Esophagus muscularis mucosa (tissue), 4 donors: ENCODE measurements at places on chromosomes 13 and 19.

- no peak overlapping the region for H3K4me3 ChIP-seq
- H3K36me3 ChIP-seq: no peaks in the 10 kb centered on the region
- H3K27me3 ChIP-seq: no peaks in the 10 kb centered on the region
These were observed 33.6 kb upstream of the HMGB1 start for GRCh38 chr13:30499338-30499737.

- no peak for DNase-seq
- no peak overlapping the region for H3K27ac ChIP-seq
- no peaks in the 10 kb centered on the region for H3K36me3 ChIP-seq
- H3K27me3 ChIP-seq: no peaks in the 10 kb centered on the region
- H3K4me3 ChIP-seq: no peak overlapping the region
- peaks cover 12% of the 10 kb centered on the region for H3K4me1 ChIP-seq
These were observed 21.9 kb upstream of the USP12 start for GRCh38 chr13:27193496-27193895.

DNA sequence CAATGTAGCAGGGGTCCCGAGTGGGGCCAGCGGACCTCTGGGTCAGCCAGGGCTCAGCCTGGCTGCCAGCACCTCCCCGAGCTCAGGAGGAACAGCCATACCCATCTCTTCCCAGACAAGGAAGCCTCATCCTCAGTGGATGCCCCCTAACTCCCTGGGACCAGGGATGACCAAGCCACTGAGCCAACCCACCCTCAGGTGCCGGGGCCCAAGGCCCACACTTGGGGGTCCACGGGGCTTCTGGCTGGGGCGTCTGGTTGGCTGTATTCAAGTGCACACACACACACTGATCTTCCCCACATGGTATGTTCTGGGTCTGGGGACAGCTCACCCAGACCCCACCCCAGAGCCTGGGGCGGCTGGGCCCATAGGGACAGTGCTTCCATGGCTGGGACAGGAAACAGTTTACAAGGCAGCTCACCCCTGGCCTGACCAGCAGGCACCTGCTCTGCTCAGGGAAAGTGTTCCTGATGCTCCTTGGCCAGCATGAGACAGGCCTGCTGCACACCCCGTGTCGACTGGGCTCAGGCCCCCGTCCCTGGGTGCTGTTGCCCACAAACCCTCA, 7.7 kb downstream of the RAB11B start:
- DNase-seq: no peak
- H3K36me3 ChIP-seq: peaks cover 36% of the 10 kb centered on the region
- no peak overlapping the region for H3K27ac ChIP-seq
- peaks cover 57% of the 10 kb centered on the region for H3K4me1 ChIP-seq
- H3K4me3 ChIP-seq: no peak overlapping the region

- DNase-seq: no peak
- peaks cover 74% of the 10 kb centered on the region for H3K36me3 ChIP-seq
- H3K27ac ChIP-seq: no peak overlapping the region
- H3K27me3 ChIP-seq: no peaks in the 10 kb centered on the region
- H3K4me3 ChIP-seq: no peak overlapping the region
- no peaks in the 10 kb centered on the region for H3K4me1 ChIP-seq
These were observed 46.6 kb upstream of the SLC15A1 start for GRCh38 chr13:98798849-98799645.

- peaks cover 7% of the 10 kb centered on the region for H3K36me3 ChIP-seq
- H3K27me3 ChIP-seq: peaks cover 68% of the 10 kb centered on the region
- H3K4me3 ChIP-seq: peak overlapping the region; percentile 45
These were observed 1.0 kb upstream of the ICAM5 start for GRCh38 chr19:10288662-10289166.

DNA sequence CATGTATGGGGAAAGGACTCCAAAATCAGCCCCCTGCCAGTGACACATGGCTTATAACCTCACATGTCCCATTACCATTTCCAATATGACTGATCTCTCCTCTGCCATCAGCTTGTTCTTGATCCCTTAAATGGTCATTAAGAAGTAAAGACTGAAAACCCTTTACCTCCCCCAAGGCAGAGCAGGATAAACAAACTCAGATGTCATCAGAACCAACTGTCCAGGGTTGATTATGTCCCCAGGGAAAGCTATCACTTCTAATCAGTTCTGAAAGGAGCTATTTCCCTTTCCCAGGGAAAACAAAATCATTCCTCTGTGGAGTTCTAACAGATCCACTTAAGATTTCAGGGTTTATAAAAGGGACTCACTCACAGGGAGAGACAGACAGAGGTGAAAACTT, 350.9 kb downstream of the SUCLA2 start:
- H3K27me3 ChIP-seq: no peaks in the 10 kb centered on the region
- H3K4me3 ChIP-seq: no peak overlapping the region
- no peak for DNase-seq
- H3K36me3 ChIP-seq: no peaks in the 10 kb centered on the region
- H3K27ac ChIP-seq: no peak overlapping the region
- peaks cover 6% of the 10 kb centered on the region for H3K4me1 ChIP-seq

DNA sequence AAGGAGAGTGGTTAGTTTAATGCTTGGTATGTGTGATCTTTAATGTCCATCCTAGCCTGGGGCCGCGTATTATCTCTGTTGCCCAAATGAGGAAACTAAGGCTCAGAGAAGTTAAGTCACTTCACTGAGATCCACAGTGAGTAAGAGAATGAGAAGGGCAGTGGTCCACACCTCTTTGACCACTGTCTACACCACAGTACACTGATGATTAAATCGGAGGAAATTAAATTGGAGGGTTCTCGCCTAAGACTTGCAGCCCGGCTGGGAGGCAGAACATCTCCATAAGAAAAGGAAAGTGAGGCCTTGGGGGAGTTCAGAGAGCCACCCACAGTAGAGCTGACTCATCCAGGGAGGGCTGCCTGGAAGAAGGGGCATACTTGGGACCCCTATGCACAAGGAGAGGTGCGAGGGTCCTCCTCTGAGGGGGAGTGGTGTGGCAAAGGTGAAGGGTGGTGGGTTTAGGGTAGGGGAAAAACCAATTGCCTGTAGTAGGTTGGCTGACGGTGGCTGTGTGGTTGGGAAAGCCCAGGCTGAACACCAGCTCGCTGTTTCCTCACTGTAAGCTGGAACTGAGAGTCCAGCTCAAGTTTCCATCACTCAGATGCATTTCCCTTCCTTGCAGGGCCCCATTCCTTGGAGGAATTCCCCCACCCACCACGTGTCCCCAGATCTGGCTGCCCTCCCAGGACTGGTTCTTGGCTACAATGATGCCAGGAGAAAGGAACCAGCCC, 15.0 kb upstream of the DHRS12 start:
- H3K4me1 ChIP-seq: peaks cover 20% of the 10 kb centered on the region
- no peak for DNase-seq
- H3K27ac ChIP-seq: no peak overlapping the region
- H3K4me3 ChIP-seq: no peak overlapping the region
- no peaks in the 10 kb centered on the region for H3K27me3 ChIP-seq

- DNase-seq: no peak
- no peak overlapping the region for H3K4me3 ChIP-seq
- H3K27me3 ChIP-seq: no peaks in the 10 kb centered on the region
These were observed 70.2 kb downstream of the SOX1 start for GRCh38 chr13:112137144-112137543.

GRCh38 chr19:19334063-19334988, 13.7 kb downstream of the MAU2 start:
- no peak overlapping the region for H3K4me3 ChIP-seq
- DNase-seq: no peak
- no peaks in the 10 kb centered on the region for H3K27me3 ChIP-seq
- no peak overlapping the region for H3K27ac ChIP-seq
- peaks cover 53% of the 10 kb centered on the region for H3K36me3 ChIP-seq
- no peaks in the 10 kb centered on the region for H3K4me1 ChIP-seq

DNA sequence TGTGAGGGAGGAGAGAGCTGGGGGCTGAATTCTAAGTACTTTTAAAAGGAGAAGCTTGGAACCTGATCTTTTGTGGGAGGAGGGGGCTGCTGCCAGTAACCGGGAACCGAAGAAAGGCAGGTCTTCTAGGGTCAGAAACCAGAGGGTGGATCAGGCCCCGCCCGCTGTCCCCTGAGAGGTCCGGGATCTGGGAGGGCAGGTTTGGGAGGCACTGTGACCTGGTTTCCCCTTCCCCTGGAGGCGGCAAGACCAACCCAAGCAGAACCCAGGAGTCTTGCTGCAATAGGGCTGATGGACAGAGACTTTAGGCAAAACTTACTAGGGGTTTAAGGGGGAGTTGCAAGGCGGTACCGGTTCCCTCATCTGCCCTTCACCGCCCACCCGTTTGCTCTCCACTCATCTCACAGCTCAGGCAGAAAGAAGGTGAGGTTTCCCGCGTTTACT, 707 bp upstream of the KLK8 start:
- H3K27ac ChIP-seq: no peak overlapping the region
- H3K27me3 ChIP-seq: peaks cover 12% of the 10 kb centered on the region
- H3K36me3 ChIP-seq: no peaks in the 10 kb centered on the region
- no peaks in the 10 kb centered on the region for H3K4me1 ChIP-seq
- no peak for DNase-seq

GRCh38 chr13:71082631-71083030, 784.4 kb downstream of the DACH1 start:
- no peaks in the 10 kb centered on the region for H3K4me1 ChIP-seq
- no peak overlapping the region for H3K27ac ChIP-seq
- no peaks in the 10 kb centered on the region for H3K27me3 ChIP-seq
- H3K4me3 ChIP-seq: no peak overlapping the region
- H3K36me3 ChIP-seq: no peaks in the 10 kb centered on the region

- H3K36me3 ChIP-seq: no peaks in the 10 kb centered on the region
- H3K27ac ChIP-seq: no peak overlapping the region
- H3K4me3 ChIP-seq: no peak overlapping the region
- H3K4me1 ChIP-seq: no peaks in the 10 kb centered on the region
- H3K27me3 ChIP-seq: no peaks in the 10 kb centered on the region
These were observed 115.6 kb upstream of the NBEA start for GRCh38 chr13:34826432-34826831.

DNA sequence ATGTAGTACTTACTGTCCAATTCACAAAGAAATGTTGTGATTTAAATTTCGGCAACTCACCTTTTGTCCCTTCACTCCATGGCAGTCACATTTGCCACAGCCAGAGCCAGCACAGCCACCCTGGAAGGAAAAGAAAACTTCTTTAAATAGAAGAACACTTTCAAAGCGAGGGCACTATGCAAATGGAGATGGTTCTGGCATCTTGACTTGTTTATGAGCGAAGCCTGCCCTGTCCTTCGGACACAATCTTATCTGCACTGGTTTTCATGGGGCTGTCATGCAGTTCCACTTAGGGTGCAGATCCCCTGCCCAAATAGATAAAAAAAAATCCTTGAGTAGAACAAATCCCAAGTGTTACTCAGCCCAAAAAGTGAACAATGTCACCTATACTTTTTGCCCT, 64.3 kb downstream of the COL4A1 start:
- H3K4me1 ChIP-seq: peaks cover 93% of the 10 kb centered on the region
- H3K27me3 ChIP-seq: no peaks in the 10 kb centered on the region
- H3K36me3 ChIP-seq: peaks cover 18% of the 10 kb centered on the region
- no peak overlapping the region for H3K4me3 ChIP-seq
